Hepatic stellate cell (primary cell): ENCODE measurements at places on chromosomes 13 and 19.

GRCh38 chr13:80360453-80360800 is 19.5 kb upstream of the SPRY2 start:
- DNase-seq: no peak

DNA sequence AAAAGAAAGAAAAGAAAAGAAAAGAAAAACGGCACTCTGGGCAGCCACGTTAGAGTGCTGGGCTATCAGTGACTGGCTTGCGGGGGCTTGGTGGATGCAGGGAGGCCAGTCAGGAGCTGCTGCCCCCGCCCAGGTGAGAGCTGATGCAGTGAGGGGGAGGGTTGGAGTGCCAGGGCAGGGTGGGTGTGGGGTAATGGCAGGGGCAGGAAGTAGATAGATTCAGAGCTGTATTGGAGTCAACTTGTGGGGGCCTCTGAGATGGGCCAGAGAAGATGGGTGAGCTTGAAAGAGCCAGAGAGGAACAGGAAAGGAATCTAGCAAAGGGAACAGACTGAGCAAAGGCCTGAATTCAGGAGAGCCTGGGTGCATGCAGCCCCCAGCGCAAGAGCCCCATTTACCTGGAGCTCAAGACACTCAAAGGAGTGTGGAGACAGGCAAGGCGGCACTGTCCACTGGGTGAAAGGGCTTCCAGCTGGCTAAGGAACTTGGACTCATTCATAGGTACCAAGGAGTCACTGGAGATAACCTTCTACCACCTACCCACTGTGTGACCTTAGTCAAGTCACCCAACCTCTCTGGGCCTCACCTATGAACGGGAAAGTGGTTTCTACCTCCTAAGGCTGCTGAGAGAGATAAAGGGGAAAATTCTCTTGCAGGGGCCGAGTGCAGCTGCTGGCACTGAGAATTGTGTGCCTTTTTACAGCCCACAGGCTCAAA is 20.2 kb downstream of the VSTM2B start:
- no peak for DNase-seq

- peak; percentile 96 for DNase-seq
Measured at GRCh38 chr13:60163478-60164233, at the start of gene DIAPH3. Gene DIAPH3 (minus strand): TSS chr13:60163928. CDS start chr13:60163766, 162 bp downstream.

DNA sequence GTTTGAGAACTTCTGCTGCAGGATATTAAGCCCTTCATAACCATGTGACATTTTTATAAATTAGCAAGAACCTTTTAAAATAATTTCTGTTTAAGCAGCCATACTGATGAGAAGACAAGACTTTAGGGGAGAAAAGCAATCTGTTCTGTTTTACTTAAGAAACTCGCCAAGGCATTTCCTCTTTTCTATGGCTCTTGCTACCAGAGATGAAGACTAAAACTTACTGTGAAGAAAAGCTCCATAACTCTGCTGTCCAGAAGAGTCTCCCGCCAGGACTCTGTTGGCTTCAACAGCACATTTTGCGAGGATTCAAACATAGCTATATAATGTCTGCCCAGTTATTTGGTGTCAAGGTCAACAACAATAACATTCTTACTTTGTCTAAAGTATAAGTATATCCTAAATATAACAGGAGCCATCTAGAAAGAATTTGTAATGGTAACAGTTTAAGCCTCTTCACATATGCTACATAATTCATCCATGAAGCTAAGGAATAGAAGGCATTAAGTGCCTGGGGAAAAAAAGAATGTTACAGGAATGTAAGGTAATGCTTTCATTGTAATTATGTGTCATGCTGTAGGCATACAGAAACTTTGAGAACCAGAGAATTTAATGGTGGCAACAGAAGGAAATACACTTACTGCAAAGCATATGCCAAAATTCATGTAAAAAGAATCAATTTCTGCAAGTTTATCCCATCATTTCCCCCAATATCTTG is 53.2 kb upstream of the EEF1AKMT1 start:
- DNase-seq: no peak

DNA sequence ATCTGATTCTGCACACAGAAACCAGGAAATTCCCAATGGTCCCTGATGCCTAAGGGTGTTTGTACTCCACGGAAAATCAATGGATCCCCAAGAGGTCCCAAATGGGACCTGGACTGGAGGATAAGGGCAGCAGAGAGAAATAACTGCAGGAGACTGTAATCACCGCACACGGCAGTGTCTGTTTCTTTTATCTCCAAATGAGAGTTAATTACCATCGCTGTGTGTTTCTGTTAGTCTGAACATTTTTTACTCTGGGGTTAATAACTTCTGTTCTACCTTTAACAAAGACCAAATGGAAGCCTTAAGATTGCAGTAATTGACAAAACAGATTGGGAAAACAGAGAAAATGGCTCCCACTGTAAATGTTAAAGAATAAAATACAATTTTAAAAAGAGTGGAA is 320.9 kb downstream of the DCLK1 start:
- DNase-seq: no peak

DNA sequence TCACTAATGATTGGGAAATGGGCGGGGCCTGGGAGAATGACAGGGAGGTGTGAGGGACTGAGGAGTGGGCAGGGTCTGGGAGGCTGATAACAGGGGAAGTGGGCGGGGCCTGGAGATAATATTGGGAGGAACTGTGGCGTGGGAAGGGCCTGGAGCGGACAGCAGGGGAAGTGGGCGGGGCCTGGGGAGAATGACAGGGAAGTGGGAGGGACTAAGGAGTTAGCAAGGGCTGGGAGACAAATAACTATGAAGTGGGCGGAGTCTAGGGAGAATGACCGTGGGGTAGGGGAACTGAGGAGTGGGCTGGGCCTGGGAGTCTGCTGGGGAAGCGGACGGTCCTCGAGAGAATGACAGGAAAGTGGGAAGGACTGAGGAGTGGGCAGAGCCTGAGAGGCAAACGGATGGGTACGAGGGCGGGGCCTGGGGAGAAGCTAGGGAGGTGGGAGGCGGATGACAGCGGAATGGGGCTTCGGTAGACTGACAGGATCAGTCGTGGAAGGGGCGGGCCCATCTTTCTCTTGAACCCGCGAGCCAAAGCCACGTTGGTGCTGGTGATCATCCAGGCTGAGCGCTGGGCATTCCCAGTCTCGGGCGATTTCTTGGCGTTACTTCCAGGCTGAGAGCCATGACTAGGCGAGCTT is 14.0 kb upstream of the TUBB4A start:
- DNase-seq: peak; percentile 86

DNA sequence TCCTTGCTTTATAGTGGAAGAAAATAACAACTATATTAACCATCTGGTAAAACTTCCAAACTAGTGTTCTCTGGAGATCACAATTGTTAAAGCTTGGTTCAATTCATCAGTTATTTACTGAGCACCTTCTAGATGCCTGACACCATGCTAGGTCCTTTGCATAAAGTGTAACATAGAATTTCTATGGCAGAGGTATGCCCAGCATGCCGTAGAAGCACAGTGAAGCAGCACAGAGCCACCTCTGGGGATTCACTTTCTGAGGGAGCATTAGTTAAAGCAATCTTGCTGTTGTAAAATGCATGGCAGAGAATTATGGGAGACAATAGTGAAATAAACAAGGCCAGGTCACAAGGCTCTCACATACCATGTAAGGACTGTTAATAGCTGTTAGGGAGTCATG is 75.2 kb downstream of the LRRC63 start:
- no peak for DNase-seq

DNA sequence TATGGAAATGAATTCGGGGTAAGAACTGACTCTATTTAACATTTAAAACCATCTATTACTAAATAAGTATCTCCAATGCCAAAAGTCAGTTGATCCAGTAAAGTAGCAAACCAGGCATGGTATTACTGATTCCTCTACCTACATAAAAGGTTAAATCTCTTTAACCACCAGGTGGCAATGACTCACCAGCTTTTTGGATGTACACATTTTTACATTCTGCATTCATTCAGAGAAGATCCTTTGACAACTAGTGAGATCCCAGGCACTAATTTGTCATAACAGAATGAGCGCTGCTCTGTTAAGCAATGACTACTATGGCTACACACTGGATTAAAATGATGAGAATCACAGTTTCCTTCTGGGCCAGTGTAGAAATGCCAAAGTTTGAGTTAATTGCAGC is 329.8 kb upstream of the GPC6 start:
- DNase-seq: no peak

DNA sequence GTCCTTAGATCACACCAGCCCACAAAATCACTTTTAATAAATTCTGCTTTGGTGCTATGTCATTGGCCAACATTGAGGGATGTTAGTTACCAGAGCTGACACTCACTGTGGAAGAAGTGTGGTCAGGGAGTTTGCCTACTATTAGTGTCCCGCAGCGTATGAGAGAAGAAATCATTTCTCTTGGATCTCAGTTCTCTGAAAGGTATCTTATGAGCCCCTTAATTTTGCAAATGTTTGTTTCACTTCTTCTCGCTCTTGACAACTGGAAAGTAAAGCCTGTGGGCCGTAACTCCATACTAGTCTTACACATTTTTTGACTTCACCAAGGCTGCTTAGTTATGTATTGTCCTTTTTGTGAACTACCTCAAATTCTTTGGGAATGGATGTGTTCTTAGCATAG is 80.9 kb downstream of the FLT1 start:
- no peak for DNase-seq

DNA sequence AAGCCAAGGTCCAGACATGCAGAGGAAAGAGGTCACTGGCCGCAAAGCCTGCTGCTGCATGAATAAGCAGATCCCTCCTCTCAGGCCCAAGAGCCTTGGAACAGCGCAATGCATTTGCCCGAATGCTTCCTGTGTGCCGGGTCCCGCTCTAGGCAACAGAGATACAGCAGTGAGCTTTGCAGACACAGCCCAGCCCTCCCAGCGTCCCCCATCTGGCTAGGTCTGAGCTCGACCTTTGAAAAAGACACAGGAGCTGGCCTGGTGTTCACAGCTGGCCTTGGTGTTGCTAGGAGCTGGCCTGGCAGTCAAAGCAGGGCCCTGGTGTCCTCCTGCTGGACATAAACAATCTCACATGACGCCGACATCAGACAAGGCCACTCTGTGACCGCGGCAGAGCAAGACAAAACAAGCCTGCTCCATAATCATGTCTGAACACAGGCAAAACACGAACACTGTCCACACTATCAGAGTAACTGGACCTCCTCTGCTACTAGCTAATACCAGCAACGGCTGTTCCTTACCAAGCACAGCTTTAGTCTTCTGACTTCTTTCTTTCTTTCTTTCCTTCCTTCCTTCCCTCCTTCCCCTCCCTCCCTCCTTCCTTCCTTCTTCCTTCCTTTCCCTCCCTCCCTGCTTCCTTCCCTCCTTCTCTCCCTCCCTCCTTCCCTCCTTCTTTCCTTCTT is 5.7 kb upstream of the PEX11G start:
- peak; percentile 65 for DNase-seq

DNA sequence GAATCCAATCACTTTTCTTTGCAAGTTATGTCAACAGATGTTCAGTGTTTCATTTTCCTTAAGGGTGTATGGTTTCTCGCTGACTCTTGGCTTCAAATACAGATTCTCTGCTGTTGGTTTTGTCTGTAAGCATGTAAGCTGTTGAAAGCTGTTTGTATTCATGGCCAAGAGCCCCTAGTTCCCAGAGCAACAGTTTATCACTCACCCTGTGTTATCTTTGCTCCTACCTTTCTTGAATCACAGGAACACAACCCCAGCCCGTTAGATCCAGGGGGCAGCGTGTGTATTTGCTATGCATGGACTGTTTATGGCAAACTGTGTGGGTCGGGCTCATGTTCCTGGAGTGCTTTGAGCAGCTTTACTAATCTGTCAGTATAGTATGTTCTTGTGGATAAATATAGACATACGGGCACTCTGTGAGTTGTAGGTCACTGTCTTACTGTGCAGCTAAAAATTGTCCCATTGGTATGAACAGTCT is 28.9 kb downstream of the FRY start:
- no peak for DNase-seq

- DNase-seq: no peak
Measured at GRCh38 chr13:60134376-60134775, 29.4 kb downstream of the DIAPH3 start.

DNA sequence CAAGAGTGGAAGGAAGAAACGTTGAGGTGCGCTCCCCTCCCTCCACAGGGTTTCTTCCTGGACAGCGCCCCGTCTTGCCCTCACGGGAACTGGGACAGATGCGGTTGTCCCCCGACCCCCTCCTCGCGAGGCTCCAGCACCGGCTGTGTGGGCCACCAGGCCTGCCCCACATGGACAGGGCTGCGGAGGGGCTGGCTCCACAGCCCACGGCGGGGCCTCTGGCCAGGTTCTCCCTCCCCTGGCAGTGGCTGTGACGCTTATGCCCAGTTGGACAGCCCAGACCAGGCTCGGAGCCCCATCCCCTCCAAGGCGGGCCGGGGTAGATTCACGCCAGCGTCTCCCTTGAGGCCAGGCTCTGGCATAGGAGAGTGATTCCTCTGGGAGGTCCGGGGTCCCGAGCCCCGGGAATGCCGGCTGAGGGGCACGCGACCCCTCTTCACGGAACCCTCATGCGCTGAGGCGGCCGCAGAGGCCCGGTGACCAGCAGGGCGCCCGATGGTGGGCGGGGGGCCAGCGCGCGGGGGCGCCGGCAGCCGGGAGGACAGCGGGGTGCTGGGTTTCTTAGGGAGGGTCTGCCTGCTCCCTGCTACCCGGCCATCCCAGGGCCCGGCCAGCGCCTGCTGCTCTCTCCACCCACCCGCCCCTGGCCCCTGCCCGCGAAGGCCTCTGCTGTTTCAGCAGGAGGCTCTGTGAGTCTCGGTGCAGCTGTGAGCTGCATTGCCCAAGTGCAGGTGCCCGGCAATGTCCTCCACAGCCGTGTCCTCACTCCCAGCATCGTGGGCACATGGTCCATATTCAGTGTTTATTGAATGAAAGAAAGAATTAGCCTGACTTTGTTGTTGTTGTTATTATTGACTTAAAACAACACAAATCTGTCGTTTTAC is 20.3 kb upstream of the GAS6 start:
- DNase-seq: no peak

DNA sequence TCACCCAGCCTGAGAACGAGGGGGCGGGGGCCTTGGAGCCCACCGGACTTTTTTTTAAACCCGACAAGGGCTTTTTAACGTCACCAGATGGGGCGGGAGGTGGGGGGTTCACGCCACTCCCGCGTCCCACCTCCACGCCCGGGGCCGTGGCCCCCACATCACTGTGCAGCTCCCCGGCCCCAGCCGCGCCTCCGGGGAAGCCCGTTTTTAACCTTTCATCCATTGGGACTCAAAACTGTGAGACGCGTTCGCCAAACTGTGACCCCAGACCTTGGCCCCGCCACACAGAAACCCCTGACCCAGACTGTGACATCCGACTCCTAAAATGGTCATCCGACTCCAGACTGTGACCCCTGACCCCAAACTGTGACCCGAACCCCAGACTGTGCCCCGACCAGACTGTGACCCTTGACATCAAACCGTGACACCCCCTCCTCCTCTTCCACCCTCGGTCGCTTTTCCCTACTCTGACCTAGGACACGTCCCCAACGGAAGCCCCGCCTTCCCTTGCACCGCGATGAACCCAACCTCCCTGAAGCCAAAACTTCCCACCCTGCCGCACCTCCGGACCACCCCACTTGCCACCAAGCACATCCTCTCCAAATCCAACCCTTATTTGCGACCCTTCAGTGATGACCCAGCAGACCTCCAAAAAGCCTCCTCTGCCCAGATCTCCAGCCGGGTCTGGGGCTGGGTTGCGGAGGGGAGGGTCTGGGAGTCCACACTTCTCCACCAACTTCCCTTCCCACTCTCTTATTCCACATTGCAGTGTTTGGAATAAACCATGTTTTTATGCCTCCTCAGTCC is 1.5 kb upstream of the GRWD1 start:
- peak; percentile 37 for DNase-seq
